ENCODE measurements at places on chromosomes 4 and X.

GRCh38 chrX:9534686-9535085 lies 69.8 kb downstream of the TBL1X start:
- peak; percentile 30 for DNase-seq

DNA sequence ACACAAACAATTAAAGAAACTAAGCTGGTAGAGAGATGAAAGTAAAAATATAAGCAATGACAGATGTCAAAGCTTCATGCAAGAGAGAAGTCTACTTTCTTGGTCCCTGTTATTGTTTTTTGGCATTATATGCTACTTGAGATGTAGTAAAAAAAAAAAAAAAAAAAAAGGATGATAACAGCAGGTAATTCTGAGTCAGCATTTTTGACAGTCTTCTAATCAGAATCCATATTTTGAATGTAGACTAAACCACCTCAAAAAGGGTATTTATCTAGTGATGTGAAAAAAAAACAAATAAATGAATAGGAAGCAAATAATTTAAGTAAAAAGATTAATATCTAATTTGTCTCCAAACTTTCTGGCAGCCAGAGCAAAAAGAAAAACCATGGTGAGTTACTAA lies 422.2 kb upstream of the CPEB2 start:
- DNase-seq = no peak

DNA sequence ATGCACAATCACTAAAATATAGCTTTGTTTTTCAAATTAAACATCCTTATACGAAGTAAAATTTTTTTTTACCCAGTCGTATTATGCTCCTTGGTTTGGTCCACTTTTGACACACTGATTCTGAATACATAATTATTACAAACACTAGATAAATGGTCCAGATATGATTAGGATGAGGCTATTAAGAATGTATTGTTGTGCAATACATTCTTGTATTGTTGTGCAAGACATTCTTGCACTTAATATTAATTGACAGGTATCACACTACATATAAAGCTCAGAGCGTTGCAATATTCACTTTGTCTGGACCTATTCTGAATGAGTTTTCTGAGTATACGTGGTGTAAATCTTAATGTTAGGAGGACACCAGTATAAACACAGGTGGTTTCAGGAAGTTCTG lies 464.0 kb downstream of the CFAP47 start:
- no peak for DNase-seq

- no peak for DNase-seq
These were observed 125.6 kb downstream of the CBR4 start for GRCh38 chr4:168884251-168885124.

GRCh38 chr4:88158489-88159228 lies at the start of gene ABCG2:
Gene ABCG2, minus strand, starts transcription at chr4:88158639. Its CDS starts 18,644 bp downstream, at chr4:88139995.
- DNase-seq = peak; percentile 77

- no peak for DNase-seq
These were observed 25.4 kb upstream of the CD99 start for GRCh38 chrX:2665387-2666304.

DNA sequence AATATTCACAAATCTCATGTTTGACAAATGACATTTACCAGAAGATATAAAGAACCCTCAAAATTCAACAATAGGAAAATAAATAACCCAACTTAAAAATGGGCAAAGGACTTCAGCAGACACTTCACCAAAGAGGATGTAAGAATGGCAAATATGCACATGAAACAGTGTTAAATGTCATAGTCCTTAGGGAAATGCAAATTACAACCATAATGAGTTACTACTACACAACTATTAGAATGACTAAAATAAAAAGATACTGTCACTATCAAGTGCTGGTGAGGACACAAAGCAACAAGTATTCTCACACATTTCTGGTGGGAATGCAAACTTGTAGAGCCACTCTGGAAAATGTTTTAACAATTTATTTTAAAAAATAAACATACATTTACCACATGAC lies 40.8 kb upstream of the NR0B1 start:
- no peak for DNase-seq

GRCh38 chr4:1334579-1334895 lies 12.5 kb upstream of the UVSSA start:
- DNase-seq = no peak

DNA sequence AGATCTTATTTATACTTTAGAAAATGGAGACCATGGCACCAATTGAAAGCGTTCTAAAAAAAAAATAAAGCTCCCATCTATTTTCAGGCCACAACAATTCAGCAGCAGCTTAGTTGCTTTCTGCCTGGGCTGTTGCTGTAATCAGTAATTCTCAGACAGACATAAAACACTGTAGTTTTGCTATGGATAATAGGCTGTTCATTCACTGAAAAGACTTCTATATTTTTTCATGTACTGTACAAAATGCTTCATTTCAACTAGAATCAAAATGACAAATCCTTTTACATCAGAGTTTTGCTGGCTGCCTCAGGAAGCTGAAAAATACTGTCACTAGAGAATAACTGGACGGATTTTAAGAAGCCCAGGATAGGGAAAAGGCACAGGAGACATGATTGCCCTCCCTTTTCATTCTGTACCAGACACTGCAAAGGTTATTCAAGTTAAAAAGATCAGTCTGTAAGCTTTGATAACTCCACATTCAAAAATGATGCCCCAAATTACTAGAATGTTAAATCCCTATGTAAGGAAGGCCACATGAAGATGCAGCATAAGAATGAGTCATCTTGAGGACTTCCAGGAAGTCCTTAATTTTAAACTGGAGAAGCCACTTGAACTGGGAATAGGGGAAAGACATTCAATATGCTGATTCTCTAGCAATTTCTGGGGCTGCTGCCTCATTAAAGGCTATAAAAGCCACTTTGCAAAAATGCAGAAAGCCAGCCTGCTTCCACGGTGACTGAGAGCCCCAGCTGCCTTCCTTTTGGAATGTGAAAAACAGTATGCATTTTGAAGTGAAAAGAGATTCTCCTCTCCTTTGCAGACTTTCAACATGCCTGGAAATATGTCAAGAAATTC lies 403.2 kb upstream of the RASGEF1B start:
- DNase-seq = no peak

DNA sequence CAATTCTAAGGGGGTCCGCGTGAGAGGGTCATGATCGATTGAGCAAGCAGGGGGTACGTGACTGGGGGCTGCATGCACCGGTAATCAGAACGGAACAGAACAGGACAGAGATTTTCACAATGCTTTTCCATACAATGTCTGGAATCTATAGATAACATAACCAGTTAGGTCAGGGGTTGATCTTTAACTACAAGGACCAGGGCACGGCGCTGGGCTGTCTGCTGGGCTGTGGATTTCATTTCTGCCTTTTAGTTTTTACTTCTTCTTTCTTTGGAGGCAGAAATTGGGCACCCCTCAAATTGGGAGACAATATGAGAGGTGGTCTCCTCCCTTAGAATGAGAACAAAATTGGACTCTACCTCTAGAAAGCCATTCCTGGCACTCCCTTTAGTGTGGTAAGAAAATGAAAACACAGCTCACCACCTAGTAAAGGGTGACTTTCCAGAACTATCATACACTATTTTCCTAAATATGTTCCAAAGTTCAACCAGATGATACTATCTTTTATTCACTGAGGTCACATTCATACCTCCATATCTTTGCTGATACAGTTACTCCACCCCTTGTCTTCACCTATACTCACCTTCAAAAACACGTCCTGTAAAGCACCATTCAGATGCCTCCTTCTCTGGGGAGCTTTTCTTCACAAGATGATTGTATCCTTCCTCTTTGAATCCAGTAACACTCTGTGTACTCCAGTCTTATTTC lies 1058.3 kb upstream of the SLIT2 start:
- no peak for DNase-seq

DNA sequence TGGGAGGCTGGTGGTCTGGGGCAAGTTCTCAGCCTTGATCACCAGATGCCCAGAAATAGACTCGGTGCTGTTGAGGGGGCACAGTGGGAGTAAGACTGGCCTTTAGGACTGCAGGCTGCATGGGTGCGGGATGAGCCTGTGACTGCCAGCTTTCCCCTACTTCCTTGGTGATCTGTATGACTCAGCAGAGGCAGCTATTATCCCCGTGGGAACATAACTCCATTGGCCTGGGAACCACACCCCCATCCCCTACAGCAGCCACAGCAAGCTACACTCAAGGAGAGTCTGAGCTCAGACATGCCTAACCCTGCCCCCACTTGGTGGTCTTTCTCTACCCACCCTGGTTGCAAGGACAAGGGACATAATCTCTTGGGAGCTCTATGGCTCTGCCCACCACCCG lies 20.6 kb downstream of the CLIC2 start:
- DNase-seq = no peak

Measured in fibroblast of skin of right quadriceps (primary cell).